ENCODE measurements at places on chromosomes 11 and 22.

DNA sequence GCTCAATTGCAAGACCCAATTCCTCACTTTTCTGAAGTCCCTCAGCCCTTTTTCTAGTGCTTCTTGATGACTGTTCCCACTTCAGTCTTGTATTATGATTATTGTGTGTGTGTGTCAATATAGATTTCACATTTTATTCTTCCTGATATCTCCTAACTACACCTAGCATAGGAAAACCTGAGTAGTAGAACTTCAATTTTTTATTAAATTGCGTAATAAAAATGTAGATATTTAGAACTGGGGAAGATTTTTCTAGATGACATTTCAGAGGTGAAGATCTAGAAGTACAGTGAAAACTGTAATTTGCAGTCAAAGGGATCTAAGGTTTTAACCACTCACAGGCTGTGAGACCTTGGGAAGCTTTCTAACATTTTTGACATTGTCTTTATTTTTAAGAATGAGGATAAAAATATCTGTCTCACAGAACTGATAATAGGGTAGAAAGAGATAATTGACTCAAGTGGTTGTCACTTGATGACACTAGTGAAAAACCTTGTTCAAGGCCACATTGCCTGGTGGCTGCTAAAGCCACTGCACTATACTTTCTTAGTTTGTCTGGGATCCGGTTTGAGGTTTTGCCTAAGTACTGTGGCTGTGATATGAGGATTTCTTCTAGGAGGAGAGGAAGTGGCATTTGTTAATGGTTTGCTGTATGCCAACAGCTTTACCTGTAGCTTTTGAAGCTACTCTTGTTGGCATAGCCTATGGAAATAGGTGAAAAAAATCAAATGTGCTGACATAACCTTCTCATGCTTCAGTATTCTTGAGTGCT lies 32.2 kb upstream of the SESN3 start:
- DNase-seq = no peak

GRCh38 chr11:94400839-94401772 lies at the start of gene GPR83:
Gene GPR83, minus strand, starts transcription at chr11:94401419. Its CDS starts 172 bp downstream, at chr11:94401247.
- no peak for DNase-seq

DNA sequence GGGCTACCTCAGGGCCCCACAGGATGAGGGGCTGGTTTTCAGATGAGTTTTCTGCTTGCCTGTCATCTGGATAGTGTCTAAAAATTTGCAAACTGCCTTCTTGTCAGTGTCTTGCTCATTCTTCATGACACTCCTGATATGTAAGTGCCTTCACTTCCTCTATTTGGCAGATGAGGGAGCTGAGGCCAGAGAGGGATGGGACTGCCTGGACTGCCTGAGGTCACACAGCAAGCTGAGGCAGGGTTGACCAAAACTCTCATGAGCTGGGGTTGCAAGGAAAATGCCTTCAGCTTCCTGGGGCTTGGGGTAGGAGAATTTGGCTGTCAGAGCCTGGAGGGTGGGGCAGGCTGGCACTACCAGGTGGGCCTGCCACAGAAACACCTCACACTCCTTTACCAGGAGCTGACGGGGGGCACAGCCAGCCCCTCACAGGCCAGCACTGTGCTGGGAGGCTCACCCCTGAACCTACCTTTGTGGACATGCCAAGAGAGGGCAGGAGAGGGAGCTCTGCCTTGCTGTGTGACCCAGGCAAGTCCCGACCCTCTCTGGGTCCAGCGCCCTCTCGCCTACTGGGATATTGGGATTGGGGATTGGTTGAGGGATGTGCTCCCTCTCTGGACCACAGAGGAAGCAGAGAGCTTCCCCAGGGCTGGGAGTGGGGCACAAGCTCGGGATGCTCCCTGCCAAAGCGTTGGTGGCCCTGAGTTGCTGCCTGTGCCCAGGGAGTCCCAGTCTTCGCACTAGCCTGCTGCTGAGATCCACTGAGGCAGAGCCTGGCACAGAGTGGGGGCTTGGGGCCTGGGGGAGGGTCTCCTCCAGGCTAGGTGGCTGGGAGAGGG lies 1.9 kb upstream of the P2RY6 start:
- DNase-seq = no peak

DNA sequence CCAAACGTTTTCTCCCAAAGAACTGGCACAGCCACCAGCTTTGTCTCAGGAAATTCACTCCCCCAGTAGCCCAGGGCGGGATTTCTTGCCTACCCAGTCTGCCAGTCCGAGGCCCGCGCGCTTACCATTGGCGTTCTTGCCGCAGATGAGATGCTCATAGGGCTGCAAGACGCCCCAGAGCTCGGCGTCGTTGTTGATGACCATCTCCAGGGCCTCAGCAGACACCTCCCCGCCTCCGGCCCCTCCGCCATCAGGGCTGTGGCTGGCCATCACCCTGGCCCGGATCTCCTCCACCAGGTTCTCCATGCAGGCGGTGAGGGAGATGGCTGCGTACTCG lies 1.3 kb downstream of the ABTB2 start:
- DNase-seq = no peak

DNA sequence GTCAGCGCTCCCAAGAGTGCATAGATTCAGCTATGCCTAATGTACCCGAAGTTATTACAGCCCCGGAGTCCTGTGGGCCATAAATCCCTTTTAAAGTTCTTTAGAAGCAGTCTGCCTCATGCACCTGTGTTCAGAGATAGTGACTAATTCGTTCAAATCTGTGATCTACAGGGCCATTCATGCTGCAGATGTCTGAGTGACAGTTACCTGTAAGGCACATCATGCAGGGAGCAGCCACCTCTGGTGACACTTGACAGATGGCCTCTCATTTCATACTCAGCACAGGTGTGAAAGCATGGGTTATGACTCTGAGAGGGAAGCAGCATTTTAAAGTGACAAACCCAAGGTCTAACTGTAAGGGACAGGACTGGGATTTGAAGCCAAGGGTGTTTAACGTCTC lies 2.4 kb upstream of the E2F8 start:
- DNase-seq = no peak

GRCh38 chr11:8363921-8364320 lies 100.2 kb upstream of the LMO1 start:
- DNase-seq = no peak

DNA sequence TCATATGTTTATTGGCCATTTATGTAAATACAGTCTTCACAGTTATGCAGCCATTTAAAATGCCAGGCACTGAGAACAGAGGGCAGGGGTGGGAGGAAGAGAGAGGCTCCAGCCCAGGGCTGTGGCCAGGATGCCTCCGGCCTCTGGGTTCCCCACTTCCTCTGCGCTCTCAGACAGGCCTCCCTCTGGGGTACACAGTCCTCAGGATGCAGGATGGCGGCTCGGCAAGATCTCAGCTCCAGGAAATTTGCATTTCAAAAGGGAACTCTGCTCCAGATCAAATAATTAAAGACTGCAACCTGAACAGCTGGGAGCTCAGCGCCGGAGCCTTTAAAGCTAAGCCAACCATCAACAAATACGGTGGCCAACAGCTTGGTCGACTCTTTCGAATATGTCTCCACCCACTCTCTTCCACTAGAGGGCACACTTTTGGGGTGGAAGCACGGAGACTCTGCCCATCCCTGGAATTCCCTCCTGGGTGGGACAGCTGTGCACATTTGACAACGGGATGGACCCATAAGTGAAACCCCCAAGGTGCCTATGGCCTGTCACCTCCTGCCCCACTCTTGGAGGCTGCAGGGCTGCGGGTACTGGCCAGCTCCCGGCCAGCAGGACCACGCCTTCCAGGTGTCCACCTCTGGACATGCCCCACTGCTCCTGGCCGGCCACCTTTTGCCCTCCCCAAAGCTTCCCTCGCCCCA lies 1044.7 kb downstream of the BRD1 start:
- DNase-seq = no peak

- DNase-seq = no peak
Observed at GRCh38 chr22:26339755-26340154, 89.3 kb upstream of the ASPHD2 start.

DNA sequence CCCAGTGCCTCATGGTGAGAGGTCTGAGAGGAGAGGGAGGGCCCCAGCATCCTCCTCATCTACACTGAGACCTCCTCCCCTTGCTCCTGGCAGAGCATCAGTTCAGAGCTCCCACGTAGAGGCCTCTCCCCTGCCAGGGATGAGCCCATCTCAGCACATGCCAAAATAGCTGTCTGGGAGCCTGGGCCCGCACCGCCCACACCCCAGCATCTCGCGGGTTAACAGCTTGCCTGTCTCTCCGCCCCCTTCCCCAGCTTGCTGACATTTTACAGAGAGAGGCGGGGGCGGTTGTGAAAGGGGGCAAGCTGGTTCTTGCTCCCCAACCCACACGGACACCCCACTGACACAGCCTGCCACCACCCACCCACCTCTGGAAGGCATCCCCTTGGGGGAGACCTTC lies 6.4 kb downstream of the DGKZ start:
- DNase-seq = no peak

- DNase-seq = no peak
Observed at GRCh38 chr11:121086866-121087265, 14.2 kb upstream of the TECTA start.

DNA sequence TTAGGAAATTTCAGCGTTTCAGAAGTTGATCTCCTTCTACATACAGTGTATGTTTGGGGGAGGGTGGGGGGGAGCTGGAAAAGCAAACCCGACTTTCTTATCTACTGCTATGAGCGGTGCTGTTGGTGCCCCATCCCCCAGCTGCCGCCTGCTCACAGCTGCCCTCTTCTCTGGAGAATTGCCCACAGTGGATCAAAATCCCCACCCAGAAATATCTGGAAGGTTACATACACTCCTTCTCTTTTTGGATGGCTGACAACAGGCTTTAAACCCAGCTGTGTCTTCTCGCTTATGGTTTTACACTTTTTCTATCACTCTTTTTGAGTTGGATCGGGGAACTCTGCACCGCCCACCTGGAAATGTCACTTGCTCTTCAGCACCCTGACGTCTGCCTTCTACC lies 56.4 kb downstream of the DHCR7 start:
- DNase-seq = no peak

- peak; percentile 84 for DNase-seq
Observed at GRCh38 chr11:64745521-64746328, 1.8 kb upstream of the RASGRP2 start.

DNA sequence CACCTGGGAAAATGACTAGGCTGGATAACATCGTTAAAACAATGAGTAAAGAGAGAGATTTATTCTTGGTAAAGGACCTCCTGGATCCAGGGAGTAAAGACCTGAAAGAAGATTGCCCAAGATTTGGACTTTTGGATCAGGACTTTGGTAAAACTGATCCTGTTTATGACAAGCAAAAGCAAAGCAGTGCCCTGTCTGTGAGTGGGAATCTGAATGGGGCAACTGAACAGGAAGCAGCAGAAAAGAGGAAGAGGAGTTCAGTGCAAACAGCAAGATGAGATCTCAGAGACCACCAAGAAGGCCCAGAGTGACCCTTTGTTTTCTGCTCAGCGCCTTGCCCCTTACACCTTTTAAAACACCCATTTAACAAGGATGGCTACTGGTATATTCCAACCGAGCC lies 122.0 kb downstream of the VPREB1 start:
- no peak for DNase-seq

DNA sequence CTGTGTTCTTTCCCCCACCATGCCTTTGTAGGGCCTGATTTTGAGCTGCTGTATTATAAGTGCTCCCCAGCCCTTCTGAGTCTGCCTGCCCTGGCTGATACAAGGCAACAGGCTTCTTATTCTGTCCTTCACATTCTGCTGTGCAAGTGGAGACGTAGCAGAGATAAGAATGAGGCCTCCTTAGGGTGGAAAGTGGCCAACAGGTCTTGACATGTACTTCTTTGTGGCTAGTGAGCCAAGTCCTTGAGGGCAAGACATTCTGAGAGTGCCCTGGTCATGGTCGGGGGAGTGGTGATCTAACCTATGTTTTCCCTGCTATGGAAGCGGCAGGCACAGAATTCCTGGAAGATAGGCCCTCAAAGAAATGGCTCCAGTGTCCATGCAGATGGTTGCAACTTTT lies 235.7 kb upstream of the CADM1 start:
- no peak for DNase-seq

DNA sequence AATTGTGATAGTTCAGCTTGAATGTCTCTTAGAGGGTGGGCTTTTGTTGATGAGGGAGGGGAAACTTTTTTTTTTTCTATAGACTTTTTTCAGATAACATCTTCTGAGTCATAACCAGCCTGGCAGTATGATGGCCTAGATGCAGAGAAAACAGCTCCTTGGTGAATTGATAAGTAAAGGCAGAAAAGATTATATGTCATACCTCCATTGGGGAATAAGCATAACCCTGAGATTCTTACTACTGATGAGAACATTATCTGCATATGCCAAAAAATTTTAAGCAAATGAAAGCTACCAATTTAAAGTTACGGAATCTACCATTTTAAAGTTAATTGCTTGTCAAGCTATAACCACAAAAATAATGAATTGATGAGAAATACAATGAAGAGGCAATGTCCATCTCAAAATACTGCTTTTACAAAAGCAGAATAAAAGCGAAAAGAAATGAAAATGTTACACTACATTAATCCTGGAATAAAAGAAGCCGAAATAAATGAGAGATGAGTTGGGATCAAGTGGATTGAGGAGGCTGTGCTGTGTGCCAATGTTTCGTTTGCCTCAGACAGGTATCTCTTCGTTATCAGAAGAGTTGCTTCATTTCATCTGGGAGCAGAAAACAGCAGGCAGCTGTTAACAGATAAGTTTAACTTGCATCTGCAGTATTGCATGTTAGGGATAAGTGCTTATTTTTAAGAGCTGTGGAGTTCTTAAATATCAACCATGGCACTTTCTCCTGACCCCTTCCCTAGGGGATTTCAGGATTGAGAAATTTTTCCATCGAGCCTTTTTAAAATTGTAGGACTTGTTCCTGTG lies 3.9 kb downstream of the MALAT1 start:
- peak; percentile 27 for DNase-seq

- no peak for DNase-seq
Observed at GRCh38 chr11:127935081-127935480, 652.3 kb downstream of the ETS1 start.

- DNase-seq = no peak
Observed at GRCh38 chr11:95346265-95346664, 115.3 kb upstream of the SESN3 start.

GRCh38 chr22:47618180-47619010 lies 855.9 kb downstream of the TBC1D22A start:
- DNase-seq = no peak

DNA sequence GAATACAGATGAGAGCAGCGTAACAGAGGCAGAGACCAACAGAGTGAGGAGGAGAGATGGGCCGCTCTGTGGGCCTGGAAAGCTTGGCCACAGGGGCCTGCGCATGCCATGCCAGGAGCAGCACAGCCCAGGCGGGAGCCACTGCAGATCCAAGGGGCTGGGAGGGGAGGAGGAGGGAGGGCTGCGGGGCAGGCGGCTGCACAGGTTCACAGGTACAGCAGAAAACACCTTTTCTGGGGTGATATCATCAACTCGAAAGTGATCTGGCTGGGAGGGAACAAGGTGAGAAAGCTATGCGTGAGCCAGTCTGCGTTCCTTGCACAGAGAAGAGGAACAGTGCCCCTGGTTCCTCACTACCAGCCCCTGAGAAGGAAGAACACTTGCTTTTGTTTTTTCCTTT lies 14.8 kb downstream of the VPS37C start:
- no peak for DNase-seq

GRCh38 chr22:44879301-44879680 lies 126.9 kb downstream of the ARHGAP8 start:
- DNase-seq = no peak

All from central memory CD4-positive, alpha-beta T cell (primary cell).